AG08395 (cell line): ENCODE measurements at places on chromosomes 1 and 21.
A peak's percentile ranks its signal among the peaks of the same experiment; 100 is the strongest.

GRCh38 chr1:48093696-48094528, 96.7 kb upstream of the TRABD2B start:
- DNase-seq = peak; percentile 32

GRCh38 chr1:7329868-7330615, 441.1 kb upstream of the VAMP3 start:
- DNase-seq = no peak

DNA sequence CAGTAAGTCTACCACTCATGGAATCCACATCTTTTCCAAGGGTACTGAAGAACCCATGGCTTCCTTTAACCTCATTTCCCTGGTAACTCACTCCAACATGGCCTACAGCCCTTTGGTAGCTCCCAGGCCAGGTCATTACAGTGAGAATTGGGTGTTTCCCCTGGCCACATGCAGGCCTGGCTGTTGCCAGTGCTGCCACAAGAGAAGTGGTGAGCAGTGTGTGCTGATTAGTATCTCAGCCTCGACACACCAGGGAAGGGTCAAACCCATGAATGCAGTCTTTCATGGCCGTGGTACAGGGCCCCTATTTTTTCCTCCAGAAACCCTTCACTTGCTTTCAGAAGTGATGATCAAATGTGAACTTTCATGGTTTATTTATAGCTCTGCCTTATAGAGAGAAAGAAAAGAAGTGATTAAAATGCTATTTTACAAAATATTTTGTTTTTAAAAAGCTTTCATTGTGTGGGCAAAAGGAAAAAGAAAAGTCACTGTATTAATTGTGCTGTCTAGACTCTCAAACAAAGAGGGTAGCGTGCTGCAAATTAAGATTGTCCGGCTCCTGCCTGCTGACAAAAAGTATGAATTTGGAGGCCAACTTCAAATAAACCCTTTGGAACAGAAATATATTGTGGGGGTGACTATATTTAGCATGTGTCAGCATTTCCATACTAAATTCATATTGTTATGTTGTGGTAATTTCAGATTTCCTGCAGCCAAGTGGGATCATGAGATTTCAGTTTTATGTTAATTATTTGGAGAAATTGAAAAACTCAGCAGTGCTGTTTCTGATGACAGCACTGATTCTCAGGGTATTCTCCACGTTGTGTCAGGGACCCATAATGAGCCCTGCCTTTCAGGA, 62.0 kb upstream of the HOOK1 start:
- DNase-seq = no peak

DNA sequence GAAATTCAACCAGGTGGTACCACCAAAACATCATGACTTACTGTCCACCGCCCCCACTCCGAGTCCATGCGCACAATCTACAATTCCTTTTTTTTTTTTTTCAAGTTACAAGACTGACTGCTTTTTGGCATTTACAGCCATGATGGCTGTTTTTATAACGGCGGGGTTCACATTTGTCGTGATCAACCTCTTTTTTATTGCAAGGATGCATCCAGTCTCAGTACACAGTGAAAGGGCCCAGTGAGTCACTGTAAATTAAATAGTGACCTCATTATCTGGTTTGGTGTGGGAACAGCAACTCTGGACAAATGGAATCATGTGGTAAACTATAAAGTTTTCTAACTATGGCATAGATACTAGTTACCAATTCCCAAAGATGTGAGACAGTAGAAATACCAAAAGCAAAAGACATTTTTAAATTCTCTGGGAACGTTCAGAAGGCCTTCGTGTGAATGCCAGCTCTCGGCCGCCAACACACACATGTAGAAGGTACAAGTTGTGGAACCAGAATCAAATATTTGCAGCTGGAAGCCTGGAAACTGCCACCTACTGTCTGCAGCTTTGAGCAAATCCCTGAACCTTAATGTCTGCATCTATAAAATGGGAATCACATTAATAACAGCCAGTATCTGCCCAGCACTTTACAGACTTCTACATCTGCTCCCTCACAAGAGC, 4.9 kb downstream of the GLIS1 start:
- peak; percentile 59 for DNase-seq

DNA sequence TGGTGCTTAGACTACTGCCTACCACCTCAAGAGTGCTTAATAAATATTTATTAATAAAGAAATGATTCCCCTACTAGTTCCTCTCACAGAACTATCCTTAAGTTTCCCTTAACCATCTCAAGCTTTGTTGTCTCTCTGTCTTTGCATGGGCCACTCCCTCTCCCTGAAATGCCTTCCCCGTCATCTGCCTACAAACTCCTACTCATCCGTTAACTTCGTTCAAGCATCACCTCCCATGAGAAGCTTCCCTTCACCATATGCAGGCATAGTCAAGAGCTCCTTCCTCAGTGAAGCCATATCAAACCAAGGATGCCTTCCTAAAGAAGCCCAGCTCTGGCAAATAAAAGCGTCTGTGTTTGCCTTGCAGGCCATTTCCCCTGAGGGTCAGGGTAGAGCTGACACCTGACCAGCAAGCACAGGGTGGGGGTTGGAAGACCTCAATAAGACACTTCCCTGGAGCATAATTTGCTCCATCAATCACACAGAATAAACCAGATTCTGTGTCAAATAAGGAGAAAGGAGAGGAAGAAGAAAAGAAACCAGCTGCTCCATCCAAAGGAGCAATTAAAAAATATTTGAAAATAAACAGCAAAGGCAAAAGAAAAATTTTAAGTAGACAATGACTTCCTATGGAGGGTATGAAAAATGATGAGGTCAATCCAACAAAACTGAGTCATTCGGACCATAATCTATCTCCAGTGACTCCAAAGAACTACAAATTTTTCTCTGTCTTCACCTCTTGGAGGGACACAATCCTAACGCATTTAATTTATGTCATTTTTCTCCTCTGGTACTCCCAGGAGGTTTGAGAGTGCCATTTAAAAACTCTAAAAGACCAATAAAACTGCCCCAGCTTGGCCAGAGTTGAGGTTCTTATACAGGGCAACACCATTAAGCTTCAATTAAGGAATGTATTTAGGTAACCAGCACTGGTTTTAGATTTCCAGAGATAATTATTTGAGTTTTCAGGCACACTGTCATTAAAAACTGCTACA, 303.6 kb downstream of the KCNH1 start:
- no peak for DNase-seq

DNA sequence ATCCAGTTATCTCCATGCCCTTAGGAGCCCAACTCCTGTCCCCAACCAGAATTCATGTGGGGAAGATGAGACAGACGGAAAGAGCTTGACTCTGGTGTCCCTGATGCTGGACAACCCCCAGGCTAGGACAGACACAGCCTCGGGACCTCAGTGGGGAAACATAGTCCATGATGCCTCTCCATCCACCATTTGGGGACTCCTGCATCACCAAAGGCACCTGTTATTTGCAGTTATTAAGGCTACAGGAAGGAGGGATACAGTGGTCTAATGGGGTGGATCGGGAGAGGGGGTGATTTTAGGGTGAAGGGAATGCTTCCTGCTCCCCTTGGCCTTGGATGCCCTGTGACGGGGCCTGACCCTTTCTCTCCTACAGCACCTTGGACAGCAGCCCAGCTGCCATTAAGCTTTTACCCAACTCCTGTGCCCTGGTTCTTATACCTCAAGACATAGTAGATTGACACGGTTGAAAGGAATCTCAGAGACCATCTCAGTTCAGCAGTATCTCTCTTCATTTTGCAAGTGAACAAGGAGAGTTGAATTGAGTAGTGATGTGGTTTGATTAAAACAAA, 111.6 kb downstream of the MATN1 start:
- DNase-seq = no peak

DNA sequence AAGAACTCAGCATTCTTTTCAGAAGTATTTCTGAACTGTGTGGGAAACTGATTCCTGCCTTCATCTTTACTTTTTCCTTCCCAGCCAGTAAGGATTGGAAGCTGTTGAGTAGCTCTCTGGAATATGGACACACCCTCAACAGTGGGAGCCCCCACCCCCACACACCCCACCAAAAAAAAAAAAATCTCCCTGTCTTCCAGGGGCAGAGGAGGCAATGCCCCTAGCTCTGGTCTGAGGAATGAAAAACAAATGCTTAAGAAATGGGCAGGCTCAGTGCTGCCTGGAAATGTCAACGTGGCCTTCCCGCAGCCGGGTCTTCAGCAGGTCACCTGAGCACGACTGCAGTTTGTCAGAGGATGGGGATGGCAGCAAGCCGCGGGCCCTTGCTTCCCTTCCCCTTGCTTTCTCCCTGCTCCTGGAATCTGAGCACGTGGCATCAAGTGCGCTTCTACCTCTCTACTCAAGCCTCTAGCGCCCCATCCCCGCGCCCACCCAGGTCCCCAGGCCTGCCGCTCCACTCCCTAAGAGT, 479 bp downstream of the RGS16 start:
- no peak for DNase-seq

GRCh38 chr1:169829671-169830070, 35.0 kb upstream of the METTL18 start:
- DNase-seq = no peak

- DNase-seq = no peak
Observed at GRCh38 chr1:162910161-162910560, 49.2 kb upstream of the CCDC190 start.

DNA sequence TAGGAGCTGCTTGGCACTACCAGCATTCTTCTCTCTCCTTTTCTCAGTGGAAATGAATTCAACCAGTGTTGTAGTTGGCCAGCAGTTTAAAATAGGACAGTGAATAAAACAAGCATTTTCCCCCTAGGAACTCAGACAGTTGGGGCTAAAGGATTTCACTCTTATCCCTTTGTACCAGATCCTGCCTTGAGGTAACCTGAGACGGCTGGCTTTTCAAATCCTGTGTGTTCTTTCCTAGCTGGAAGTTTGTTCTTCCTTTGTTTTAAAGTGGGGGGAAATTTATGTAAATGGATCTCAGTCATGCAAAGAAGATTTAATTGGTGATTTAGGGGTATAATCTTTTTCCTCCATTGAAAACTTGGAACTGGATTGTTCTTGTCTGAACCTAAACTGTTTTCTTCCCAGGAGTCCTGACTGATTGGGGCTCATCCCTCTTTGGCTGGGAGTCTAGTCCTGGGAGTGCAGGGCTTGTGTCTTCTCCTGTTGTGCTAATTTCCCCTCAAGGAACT, 23.3 kb downstream of the ZP4 start:
- DNase-seq = no peak

- no peak for DNase-seq
Observed at GRCh38 chr1:4654764-4655673, 610 bp downstream of the AJAP1 start.

GRCh38 chr1:3410142-3410925, 44.1 kb upstream of the ARHGEF16 start:
- peak; percentile 95 for DNase-seq

- DNase-seq = no peak
Observed at GRCh38 chr1:181714428-181714827, 231.1 kb downstream of the CACNA1E start.

DNA sequence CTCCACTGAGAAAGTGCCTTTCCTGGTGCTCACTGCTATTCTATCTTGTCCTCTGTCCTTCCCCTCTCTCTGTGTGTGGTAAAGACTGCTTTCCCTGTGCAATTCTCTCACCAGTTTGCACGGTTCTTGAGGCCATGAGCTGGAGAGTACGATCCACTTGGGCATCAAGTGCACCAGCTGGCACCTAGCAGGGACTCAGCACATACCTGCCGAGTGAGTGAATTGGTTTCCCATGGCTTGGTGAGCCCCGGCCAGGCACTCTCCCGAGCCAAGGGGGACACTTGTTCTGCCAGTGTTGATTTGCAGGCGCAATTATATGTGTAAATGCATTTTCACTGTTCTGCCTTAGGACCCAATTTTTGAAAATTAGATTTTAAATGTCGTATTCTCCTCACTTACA, 313.5 kb downstream of the DISC1 start:
- DNase-seq = no peak

GRCh38 chr1:181817091-181817490, 244.4 kb downstream of the ZNF648 start:
- DNase-seq = no peak

DNA sequence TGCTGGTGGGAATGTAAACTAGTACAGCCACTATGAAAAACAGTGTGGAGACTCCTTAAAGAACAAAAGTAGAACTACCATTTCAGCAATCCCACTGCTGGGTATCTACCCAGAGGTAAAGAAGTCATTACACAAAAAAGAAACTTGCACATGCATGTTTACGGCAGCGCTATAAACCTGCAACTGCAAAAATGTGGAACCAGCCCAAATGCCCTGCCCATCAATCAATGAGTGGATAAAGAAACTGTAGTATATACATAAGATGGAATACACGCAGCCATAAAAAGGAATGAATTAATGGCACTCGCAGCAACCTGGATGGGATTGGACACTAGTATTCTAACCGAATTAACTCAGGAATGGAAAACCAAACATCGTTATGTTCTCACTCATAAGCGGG, 51.0 kb downstream of the ZSWIM5 start:
- no peak for DNase-seq

GRCh38 chr1:223739366-223740037, 27.2 kb downstream of the CAPN2 start:
- DNase-seq = no peak

GRCh38 chr1:16158993-16159831, 3.3 kb upstream of the EPHA2 start:
- no peak for DNase-seq

DNA sequence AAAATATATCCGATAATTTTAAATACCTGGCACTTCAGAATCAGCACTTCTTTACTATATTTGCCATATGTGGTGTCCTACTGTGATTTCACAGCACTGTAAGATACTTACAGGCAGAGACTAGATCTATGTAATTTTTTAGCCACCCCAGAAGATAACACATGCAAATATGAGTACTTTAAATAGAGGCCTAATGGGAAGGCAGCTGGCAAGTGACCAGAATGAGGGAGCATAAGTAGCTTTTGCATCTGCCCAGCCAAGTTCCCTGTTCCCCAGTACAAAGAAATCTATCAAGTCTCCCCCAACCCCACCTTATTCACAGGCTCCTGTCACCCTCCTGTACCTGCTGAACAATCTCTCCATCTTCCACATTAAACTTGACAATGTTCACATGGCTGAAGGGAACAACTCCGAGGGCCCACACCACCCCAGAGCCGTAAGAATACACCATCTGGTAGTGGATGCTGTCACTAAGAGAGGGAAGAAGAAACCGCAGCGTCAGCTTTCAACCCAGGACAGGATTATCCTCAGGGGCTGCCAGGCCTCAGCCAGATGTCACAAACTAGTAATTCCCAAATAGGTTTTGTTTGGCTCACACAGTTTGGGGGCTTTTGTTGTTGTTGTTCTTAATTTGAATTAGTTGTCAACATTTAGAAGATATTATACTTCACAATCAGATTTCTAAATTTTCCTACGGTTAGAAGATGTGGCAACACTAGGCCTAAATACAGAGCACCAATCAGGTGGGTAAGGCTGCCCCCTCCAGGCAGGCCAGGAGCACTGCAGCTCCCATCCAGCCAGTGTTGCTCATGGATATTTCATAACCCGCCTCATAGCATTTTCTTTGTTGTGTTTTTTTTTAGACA, 10.4 kb downstream of the EMC1 start:
- DNase-seq = peak; percentile 94

- no peak for DNase-seq
Observed at GRCh38 chr1:215669806-215670491, 102.8 kb downstream of the KCTD3 start.

DNA sequence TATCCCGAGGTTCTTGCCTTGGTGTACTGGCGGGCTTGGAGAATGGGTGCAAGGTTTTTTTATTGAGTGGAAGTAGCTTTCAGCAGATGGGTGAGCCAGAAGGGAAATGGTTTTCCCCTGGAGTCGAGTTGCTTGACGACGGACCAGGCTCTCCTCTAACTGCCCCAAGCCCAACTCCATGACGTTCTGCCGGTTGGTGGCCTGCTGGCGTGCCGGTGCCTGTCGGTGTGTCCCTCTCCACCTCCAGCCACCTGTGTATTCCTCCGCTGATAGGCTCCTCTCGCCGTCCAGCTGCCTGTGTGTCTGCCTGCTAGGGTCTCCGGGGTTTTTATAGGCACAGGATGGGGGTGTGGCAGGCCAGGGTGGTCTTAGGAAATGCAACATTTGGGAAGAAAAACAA, 34.3 kb upstream of the PTGFRN start:
- no peak for DNase-seq
